Amygdala (tissue), 56 donors: ENCODE measurements at places on chromosomes 5 and 9.

DNA sequence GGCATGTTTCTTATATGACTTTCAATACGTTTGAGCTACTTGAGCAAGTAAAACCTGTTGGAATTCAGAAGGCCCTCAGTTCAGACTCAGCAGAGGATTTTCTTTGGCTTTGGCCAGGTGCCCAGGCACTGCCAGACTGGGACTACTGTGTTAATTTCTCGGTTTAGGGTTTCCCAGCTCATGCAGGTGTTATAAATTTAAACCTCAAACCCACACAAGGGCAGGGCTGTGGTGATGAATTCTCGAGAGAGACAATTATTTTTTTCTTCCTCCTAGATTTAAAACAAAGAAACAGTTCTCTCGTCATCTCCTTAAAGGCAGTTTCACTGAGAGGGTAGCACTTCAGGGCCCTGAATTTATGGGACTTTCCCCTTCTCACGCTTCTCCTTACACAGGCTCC, 406.0 kb upstream of the PIK3R1 start:
- no peak for DNase-seq

DNA sequence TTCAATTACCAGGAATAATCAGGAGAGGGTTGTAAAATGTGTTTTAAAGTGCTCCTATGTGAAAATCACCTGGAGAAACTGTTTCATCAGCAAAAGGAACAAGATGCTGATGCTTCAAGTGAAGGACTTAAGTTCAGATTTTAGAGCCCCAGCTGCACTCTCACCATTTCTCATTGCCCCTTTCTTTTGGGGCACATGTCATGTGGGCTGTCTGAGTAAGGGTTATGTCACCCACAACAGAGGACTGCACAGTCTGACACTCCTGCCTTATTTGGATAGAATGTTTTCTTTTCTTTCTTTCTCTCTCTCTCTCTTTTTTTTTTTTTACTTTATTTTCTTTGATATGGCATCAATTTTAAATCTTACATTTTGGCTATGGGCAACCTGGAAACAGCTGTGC, 204.1 kb upstream of the EFNA5 start:
- no peak for DNase-seq

GRCh38 chr5:145510324-145510723, 324.8 kb downstream of the PRELID2 start:
- DNase-seq, result no peak

DNA sequence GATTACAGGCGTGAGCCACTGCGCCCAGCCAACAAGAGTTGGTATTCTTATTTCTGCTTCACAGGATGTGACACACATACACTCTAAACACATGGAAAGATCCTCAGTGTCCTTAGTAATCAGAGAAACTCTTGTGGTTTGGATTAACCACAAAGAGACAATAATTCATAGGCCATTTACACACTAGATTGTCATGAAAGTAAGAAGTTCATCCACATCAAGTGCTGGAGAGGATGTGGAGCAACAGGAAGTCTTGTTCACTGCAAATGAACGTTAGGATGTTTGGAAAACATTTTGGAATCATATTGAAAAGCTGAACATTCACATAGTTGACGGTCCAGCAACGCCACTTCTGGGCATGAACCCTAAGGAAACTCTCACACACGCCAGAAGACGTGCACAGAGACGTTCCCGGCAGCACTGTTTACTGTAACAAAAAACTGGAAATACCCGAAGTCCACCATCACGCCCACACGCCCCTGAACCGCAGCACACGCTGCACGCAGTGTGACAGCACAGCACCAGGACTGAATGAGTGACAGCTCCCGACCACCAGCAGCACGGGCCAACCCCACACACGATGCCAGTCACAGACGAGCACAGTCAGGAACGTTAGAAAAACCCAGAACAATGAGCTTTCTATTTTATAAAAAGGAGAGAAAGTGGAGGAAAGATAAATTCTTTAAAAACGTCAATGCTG, 87.6 kb downstream of the COL23A1 start:
- no peak for DNase-seq

- DNase-seq, result no peak
These were observed 17.5 kb downstream of the NR2F1 start for GRCh38 chr5:93600409-93601070.

DNA sequence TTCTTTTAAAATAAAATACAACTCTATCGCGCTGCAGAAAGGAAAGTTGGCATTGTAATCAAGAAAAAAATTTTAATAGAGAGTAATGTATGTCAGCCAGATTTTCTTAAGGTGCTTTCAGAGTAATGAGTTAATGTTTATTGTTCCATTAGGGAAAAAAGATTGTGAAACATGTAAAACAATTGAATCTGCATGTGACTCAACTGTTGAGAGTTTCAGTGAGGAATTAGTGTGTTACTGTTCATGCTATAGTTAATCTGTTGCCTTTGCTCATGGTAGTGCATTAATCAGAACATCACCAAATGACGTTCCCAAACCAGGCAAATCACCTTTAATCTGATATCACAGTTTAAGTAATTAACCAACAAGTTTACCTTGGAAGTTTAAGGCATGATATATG, 600.5 kb downstream of the NR2F1-AS1 start:
- no peak for DNase-seq

GRCh38 chr5:138635265-138635664, 60.1 kb upstream of the HSPA9 start:
- no peak for DNase-seq

DNA sequence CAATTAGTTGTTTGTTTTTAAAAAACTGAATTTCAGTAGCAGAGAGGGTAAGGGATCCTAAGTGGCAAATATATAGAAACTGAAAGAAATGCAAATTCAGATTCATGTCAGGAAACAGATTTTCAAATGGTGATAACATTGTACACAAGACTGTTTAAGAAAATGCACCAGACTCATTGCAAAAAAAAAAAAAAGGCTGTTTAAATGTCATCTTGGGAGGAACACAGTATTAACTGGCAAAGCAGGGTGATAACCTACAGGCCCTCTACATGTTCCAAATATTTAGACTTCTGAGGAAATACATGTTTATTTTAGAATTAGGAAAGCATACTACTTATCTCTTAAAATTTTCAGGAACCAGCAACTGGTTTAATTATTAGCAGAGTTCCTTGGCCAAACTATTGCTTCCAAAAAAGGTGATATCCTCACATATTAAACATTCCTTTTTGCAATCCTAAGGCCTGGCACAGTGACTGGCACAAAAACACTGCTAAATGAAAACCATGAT, 114.5 kb downstream of the TSSK1B start:
- no peak for DNase-seq
